NCI-H82 (cell line): ENCODE measurements at places on chromosomes 6 and 20.

GRCh38 chr6:71406865-71407860 lies 118.6 kb downstream of the OGFRL1 start:
- DNase-seq: peak; percentile 5

DNA sequence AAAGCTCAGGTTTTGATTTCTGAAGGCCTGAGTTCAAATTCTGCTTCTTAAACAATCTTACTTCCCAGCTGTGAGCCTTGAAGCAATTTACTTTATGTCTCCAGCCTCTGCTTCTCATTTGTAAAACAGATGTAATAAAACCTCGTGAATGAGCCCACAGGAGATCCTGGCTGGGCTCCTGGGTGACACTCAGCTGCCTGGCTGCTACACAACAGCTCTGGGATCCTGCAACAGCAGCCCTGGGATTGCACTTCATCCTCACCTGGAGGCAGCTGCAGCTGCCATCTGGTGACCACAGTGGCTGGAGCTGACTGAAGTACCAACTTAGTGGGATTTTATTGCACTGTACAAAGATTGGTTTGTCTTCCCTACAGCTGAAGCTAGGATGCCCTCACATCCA lies 98.6 kb downstream of the NDUFAF5 start:
- DNase-seq: peak; percentile 45

DNA sequence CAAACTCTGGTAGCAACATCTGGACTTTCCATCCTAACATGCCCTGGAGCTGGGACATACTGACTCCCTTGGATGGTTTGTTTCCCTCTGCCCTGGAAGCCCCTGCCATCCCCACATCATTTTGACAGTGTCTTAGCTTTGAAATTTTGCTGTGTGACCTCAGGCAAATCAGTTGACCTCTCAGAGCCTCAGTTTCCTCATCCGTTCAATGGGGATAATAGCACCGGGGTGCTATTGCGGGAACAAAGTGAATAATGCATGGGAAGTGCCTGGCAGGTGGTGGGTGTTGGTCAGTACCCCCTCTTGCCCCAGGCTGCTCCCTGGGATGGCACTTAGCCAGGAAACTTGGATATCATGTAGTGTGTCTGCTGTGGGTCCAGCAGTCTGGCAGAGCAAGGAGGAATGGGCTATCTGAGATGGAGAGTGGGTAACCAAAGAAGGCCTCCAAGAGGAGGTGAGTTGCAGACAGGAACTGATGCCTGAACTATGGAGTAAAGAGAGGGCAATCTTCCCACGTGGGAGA lies 88.6 kb downstream of the MRPL14 start:
- DNase-seq: no peak

- DNase-seq: no peak
Observed at GRCh38 chr20:35284992-35285805, 627 bp upstream of the EIF6 start.

- no peak for DNase-seq
Observed at GRCh38 chr20:15069355-15069754, 731.9 kb upstream of the FLRT3 start.

- DNase-seq: peak; percentile 81
Observed at GRCh38 chr6:6556738-6557503, 31.6 kb upstream of the LY86 start.

DNA sequence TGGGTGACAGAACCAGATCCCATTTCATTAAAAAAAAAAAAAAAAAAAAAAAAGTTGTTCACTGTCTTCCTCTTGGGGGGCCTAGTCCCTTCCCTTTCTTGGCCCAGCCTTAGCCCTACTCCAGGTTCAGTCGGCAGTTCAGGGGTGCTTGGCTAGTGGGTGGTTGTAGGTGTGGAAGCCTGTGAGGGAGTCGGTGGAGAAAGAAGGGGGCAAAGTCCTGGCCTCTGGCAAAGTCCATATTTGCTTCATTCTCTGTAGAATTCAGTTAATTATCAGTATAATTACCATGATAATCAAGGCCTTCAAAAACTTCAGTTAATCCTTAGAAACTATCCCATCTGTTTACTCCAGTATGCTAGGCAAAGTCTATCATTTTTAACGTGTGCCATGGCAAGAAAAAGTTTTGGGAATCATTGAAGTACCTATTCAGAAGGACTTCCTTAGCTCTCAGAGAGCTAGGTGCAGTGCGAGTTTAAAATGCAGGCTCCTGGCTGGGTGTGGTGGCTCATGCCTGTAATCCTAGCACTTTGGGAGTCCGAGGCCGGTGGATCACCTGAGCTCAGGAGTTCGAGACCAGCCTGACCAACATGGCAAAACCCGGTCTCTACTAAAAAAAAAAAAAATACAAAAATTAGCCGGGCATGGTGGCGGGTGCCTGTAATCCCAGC lies 205.7 kb upstream of the ARG1 start:
- DNase-seq: no peak

DNA sequence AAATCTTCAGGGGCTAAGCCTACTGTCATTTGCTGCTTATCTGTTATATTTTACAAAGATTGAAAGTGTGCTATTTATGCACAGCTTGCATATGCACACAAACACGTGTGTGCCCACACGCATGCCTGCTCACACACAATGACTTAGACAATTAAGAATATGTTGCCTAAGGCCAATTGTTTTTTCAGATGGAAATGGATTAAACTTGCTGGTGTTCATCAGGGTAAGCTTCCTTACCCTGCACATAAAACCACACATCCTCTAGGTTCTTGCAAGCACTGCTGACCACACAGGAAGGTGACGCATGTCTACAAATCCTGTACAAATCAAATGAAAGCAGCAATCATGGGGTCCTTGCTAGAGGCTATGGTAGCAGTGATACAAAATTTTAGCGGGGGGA lies 58.4 kb downstream of the GJA10 start:
- no peak for DNase-seq

- no peak for DNase-seq
Observed at GRCh38 chr20:57670288-57671071, 39.3 kb downstream of the PMEPA1 start.

GRCh38 chr6:143397227-143398222 lies 53.0 kb downstream of the ADAT2 start:
- no peak for DNase-seq

- DNase-seq: no peak
Observed at GRCh38 chr6:17004269-17004668, 97.6 kb upstream of the STMND1 start.

- DNase-seq: no peak
Observed at GRCh38 chr6:90893400-90893799, 306.5 kb upstream of the MAP3K7 start.

GRCh38 chr6:158907931-158908330 lies 88.8 kb upstream of the EZR start:
- DNase-seq: no peak

DNA sequence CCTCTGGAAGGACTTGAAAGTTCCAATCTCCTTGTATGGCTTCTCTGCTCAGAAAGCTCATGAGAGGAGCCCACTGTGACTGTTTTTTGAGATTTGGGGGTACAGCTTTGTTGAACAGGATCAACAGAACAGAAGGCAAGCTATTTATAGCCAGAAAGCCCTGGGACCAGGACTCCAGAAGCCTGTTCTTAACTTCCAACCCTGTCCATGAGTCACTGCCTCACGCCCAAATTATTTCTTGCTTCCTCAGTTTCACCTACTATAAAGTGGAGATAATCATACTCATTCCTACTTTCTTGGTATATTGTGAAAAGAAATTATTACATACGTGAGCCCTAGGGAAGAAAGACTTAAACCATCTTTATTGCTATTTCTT lies 100.9 kb upstream of the MARCKS start:
- DNase-seq: no peak

DNA sequence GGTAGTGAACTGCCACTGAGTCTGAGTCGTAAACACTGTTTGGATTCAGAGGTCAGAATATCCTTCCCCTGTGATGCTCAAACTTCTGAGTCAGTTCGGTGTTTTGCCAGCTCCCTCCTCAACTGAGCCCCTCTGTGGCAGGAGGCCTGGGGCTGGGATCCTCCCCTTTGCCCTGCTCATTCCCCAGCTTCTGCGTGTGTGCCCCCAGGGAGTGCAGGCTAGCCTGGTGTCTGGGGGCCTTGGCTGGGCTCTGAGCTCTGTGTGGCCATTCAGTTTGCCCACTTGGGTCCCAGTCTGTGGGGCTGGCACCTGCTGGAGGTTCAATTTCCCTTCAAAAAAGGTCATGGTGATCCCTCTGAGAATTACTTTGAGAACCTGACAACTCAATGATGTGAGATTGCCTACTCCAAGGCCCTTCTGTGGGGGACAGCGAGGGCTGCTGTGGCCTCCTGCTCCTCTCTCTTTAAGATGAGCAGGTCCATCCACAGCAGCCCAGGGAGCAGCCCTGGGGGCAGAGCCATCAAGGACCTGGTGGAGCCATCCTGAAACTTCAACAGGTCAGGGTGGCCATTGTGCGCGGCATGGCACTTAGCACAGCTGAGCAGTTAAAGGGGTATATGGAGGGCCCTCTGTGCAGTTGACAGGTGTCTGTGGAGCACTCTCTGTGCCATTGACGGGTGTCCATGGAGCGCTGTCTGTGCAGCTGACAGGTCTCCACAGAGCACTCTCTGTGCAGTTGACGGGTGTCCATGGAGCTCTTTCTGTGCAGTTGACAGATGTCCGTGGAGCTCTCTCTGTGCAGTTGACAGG lies 147.2 kb downstream of the SYCP2 start:
- DNase-seq: no peak

DNA sequence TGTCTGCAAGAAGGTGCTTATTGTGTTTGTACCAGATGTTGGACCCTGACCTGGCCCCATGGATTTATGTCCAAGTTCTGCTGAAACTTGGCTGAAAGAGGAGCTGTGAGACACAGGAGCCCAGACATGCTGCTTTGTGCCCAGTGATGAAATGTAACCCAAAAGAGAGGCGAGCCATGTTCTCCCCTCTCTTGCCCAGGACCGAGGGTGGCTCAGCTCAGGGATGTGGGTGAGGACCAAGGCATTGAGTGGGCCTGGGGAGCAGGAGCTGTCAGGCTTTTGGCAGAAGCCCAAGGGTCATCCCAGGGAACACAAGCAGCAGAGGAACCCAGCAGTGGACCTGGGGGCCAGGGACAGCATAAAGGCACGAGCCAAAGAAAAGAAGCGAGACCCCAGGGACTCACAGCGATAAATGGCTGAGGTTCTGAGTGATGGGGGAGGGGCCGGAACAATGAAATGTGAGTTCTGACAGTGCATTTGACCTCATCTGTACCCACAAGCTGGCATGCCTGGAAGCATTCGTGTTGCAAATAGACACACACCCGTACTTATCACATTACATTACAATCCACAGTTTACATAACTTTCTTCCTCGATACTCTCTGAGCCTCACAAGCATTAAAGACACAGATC lies 363.4 kb upstream of the JARID2 start:
- DNase-seq: no peak

- DNase-seq: peak; percentile 47
Observed at GRCh38 chr20:36132802-36133211, 21.7 kb upstream of the EPB41L1 start.

DNA sequence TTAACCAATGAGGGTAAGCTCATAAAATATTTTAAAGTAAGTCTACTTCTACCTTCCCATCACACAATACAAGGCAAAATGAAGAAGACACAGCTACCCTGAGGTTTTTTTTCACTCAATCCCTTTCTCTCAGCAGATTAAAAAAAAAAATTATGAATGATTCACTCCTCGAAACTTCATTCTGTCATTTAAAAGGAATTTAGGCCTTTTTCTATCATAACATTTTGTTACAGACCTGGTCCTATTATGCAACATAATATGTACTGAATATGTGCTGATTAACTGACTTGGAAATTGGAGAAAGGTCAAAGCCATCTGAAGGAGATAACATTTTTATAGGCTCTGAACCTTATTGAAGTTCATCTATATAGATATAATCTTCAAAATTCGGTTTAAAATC lies 45.5 kb downstream of the PRL start:
- DNase-seq: no peak

- no peak for DNase-seq
Observed at GRCh38 chr6:28005152-28005890, 48.3 kb downstream of the OR2B6 start.

DNA sequence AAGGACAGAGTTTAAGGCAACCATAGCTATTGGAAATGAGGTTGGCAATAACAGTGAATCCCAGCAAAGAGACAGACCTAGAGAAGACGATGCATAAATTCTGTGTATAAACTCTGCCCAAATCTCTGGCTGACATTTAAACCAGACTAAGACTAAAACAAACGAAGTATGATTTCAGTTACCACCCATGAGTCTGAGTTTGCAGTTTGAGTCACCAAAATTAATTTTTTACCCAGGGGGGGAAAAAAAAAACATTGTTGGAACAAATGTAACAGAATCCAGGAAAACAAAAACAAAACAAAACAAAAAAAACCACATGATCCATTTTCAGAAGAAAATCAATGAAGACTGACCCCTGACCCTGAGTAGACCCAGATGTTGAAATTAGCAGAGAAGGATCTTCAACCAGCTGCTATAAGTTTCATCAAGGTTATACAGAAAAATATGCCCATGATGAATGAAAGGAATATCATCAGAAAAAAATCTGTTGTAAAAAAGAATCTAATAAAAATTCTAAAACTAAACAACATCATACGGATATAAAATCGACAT lies 190.8 kb downstream of the GMDS start:
- DNase-seq: no peak

DNA sequence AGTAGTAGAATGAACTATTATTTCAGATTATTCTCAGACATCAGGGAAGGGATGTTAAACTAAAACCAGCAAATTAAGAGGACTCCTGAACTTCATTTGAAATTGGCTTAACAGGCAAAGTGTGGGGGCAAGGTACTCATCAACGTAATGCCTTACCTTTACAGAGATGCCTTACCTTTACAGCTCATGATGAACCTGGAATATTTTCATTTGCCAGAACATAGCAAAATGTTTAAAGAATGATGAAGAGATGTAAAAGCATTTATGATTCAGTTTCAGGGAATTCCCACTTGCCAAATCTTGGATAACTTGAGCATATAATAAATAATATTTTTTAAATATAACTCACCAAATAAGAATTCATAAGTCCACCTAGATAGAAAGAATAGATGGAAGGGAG lies 207.5 kb downstream of the TINAG start:
- DNase-seq: no peak
